ENCODE measurements at places on chromosomes 7 and 10.

DNA sequence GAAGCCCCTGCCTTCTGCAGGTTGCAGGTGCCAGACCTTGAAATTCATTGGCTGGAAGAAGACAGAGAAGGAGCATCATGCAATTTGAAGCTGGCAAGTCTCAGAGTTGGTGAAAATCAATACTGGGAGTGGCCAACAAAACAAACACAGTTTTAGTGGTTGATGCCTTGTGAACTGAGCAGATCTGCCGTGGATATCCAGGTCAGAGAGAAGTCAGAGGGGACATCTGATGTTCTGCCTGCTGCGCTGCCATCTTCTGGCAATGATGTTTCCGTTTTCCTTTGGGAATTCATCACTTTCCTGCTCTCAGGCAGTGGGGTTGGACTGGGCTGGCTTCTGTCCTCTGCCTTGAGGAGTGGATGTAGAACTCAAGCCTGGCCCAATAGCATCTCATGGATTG lies 132.0 kb downstream of the RPS24 start:
- no peak for DNase-seq

DNA sequence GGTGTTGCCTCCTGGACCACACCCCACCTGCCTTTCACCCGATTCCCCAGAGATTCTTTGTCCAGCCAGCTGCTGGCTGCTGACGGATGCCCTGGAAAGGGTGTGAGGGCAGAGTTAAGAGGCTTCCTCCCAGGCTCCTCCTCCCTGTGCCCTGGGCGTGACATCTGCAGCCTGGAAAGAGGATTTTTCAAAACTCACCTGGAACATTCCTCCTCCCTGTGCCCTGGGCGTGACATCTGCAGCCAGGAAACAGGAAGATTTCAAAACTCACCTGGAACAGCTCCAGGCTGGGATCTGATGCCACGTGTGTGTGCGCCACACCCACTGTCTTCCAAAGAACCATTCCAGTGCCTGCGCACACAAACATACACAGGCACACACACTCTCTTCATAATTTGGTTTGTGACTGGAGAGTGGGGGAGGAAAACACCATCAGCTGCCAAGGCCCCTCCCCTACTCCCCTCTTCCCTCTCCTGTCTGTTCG lies 5.2 kb downstream of the MARVELD1 start:
- no peak for DNase-seq

DNA sequence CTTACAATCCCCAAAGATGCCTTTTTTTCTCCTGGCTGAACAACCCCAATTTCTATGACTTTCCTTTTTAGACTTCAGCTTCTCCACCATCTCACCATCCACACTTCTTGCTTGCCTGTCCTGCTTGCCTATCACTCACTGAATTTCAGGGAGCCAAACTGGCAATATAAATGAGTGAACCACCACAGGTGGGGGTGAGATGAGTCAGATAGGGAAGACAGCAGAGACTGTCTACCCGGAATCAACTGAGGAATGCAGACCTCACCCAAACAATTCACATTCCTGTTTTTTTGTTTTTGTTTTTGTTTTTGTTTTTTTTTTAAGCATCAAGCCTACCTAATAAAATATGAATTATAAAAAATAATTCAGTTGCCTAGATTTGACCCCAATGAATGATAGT lies 273.8 kb downstream of the NRG3 start:
- no peak for DNase-seq

DNA sequence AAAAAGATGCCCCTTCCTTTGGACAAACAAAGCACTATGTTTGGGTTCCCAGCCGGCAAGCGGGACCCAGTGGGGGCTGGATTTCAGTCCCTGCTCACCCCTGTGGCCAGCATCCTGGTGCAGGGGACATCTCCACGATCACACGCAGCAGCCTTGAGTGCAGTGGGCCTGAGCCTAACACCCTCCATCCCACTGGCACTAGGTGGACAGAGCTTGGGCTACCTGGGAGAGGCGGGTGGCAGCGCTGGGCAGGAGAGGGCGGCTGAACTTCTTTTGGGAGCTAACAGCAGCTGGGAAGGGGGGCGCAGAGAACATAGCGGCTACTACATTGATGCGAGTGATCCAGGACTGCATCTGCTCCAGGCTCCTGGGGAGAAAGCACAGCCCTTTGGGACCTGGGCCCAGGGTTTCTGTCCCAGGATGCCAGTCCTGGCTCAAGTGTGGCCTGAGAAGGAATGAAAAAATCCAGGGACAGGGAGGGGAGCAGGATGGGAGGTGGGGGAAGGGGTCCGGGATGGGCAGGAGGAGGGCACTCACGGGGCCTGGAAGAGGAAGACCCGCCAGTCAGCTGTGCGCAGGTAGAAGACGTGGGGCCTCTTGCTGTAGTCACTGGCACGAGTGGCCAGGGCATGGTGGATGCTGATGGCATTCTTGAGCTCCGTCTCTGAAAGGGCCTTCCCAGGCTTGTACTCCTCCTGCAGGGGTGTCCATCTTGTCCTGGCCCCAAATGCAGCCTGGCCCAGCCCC lies 9.0 kb downstream of the NFKB2 start:
- no peak for DNase-seq

GRCh38 chr7:37666026-37666799 lies 17.4 kb upstream of the GPR141 start:
- no peak for DNase-seq

DNA sequence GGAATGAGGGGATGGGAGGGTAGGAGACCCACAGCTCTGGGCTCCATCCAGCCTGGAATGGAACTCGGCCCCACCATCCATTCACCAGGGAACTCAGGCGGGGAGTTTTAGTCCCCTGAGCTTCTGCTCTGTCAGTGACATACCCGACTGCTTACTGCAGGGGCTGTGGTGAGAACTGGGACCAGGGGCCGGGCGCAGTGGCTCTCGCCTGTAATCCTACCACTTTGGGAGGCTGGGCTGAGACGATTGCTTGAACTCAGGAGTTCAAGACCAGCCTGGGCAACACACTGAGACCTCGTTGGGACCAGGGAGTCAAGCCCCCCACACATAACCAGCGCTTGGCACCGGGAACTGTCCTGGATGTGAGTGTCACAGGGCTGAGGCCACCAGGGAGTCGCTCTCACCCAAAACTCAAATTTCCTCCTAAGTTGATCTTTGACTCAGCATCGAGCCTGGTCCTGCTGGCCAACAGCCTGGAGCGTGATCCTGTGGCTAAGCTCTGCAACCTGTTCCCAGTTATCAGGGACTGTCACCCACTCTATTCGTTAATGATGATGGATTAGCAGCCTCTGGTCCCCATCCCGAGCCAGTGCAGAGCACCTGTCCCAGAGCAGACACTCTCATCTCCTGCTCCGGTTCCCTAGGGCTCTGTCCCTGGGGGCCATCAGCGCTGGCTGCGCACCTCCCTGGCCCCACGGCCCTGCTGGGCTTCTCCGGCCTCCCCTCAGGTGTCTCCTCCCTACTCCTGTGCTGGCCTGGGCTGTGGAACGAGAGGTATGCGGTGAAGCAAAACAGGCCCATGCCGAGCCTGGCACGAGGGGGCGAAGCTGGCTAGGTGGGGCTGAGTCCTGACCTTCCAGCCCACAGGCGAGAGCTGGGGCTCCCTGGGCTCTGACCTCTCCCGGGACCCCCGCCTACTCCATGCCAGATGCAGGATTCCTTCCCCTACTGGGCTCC lies 902 bp upstream of the CLDN15 start:
- no peak for DNase-seq

DNA sequence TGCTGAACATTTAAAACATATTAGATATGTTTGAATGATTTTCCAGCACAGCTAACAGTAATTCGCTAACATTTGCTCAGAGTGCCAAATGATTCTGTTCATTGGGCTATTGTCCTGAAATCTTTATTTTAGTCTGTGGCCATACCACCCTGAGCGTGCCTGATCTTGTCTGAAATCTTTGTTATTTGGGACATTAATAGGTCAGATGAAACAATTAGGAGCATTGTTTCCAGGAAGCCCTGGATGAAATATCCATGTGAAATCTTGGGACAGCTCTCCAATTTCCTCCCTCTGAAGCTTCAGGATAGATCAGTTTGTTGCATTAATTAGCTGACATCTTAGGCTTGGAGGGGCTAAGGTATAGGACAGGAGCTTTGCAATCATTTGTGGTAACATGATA lies 512.0 kb downstream of the KIF20B start:
- DNase-seq: no peak

DNA sequence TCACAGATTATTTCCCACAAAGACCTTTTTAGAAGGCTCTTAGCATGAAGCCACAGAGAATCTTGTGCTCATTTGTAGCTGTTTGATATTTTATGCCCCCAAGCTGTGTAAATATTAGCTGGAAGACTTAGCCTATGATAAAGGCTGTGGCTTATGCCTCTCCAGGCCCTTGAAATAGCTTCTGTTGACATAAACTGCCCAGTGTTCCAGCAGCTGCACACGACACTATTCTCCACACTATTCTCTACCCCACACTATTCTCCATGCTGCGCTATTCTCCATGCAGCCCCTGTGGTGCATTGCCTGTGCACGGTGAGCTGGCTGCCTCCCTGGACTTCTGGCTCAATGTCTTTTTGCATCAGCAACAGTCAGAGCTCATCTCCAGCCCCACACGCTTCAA lies 13.1 kb downstream of the DDC start:
- no peak for DNase-seq

DNA sequence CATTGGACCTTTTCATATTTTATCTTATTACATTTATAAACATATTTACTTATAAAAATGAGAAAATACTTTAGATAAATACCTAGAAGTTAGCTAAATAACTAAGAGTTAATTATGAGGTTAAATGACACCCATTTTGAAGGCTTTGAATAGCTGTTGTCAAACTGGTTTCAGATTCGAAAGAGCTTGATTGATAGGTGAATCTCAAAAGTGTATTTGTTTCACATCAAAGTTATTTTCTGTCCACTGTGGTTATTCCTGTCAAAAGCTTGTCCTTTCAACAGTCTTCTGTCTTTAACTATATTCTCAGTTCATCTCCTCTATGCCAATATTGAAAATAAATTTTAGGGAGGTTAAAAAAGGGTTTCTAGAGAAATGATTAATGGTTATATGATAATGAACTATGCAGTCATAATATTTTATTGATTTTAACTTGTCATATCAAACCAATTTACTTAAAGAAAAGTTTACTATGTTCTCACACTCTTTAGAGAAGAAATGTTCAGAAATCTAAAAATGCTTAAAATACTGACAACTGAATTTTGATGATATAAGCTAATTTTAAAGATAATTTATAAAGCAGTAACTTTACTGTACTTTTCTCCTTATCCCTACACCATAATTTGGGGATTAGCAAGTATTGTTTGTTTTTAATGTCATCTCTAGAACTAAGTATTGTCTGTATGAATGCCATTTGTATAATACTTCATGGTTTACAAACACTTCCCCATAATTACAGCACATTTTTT lies 72.0 kb upstream of the FOXP2 start:
- DNase-seq: no peak

- DNase-seq: no peak
Measured at GRCh38 chr10:129896860-129897200, 67.2 kb downstream of the EBF3 start.

GRCh38 chr10:3452173-3452626 lies 279.6 kb upstream of the PITRM1 start:
- no peak for DNase-seq

- DNase-seq: no peak
Measured at GRCh38 chr10:12191715-12192114, 4.0 kb downstream of the NUDT5 start.

GRCh38 chr10:108753326-108753725 lies 1170.0 kb downstream of the XPNPEP1 start:
- no peak for DNase-seq

DNA sequence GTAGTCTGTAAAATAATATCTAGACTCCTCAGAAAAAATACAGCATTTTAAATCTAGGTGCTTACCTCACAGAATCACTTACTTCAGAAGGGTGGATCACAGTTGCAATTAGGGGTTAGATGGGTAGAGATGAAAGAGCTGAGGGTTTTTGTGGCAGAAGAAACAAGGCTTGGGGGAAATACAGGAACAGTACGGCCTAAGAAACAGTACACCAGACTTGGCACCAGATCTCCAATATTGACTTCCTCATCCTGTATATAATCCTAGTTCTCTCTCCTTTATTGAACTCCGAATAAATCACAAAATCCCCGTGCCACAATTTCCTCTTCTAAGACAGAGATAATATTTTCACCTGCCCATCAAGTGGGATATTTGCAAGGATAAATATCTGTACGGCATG lies 14.3 kb downstream of the CEP41 start:
- no peak for DNase-seq

- no peak for DNase-seq
Measured at GRCh38 chr7:16786257-16786656, 18.5 kb downstream of the AGR2 start.

GRCh38 chr10:43795093-43795492 lies 146.4 kb upstream of the ZNF32 start:
- no peak for DNase-seq

DNA sequence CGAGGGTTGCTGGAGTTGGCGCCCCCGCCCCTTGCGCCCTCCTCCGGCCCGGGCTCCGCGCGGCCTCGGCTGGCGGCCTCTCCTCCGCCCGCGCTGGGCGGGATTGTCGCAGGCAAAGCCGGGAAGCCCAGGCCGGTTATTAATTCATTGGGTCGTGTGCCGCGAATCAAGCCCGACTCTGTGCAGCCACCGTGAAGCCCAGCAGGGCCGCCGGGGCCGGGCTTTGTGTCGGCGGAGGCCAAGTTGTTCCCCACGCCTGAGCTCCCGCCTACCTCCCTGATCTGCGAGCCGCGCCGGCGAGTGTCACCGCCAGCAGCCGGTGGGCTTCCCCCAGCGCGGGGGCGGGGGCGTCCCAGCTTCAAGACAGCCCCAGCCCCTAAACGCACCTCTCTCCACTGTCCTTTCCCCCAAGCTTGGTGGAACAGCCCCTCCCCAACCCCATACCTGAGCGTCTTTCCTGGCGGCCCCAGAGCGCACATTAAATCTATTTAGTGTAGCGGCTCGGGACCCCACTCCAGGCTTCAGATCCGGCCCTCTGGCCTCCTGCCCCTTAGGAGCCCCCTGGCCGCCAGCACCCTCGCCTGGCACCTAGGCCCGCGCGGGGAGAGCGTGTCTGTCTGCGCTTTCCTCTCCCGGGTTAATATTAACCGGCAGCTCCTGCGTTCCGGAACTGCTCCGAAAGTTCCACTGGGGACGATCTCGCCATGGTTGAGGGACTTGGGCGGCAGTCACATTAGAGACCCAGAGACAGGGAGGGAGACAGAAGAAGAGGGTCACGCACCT lies 3.5 kb downstream of the SHH start:
- DNase-seq: no peak

- DNase-seq: no peak
Measured at GRCh38 chr10:24561453-24561852, 162.2 kb downstream of the ARHGAP21 start.

GRCh38 chr10:31642281-31642680 lies 286.4 kb downstream of the ARHGAP12 start:
- no peak for DNase-seq

- DNase-seq: no peak
Measured at GRCh38 chr7:44213877-44214388, 13.2 kb downstream of the YKT6 start.
